Cardiac ventricle fibroblast (primary cell): ENCODE measurements at places on chromosomes 4 and X. TPM values are rescaled to one million over a fixed set of nuclear protein-coding genes. Genes with fewer than 3 reads are reported as not detected.

The KIAA1210 gene
- total RNA-seq = not detected in 2 replicates

The PGM2 gene
- total RNA-seq = 11.2 and 12.1 TPM in 2 replicates

The CORIN gene
- total RNA-seq = 0.25 and 2.0 TPM in 2 replicates

The MAN2B2 gene
- total RNA-seq = 35.3 and 46.8 TPM in 2 replicates

The SUPT20HL2 gene
- not detected in 2 replicates for total RNA-seq

The BGN gene
- 318 and 356 TPM in 2 replicates for total RNA-seq

The STX18 gene
- total RNA-seq = 19.2 and 20.4 TPM in 2 replicates

The CXCL5 gene
- 2.9 and 3.4 TPM in 2 replicates for total RNA-seq

The GJB1 gene
- total RNA-seq = not detected in 2 replicates

The DDIT4L gene
- total RNA-seq = 1.9 and 2.7 TPM in 2 replicates

The DNAAF6 gene
- total RNA-seq = not detected in 2 replicates

The PRRG3 gene
- 0.10 TPM in 1 of 2 replicates, not detected in the other for total RNA-seq

The P2RY8 gene
- not detected in 2 replicates for total RNA-seq

The IRAK1 gene
- 48.9 and 56.3 TPM in 2 replicates for total RNA-seq
